ENCODE measurements at places on chromosomes 5 and 9.

- DNase-seq, result no peak
Measured at GRCh38 chr9:111030492-111030891, 7.8 kb downstream of the LPAR1 start.

- DNase-seq, result no peak
Measured at GRCh38 chr9:2154731-2155130, 139.6 kb downstream of the SMARCA2 start.

DNA sequence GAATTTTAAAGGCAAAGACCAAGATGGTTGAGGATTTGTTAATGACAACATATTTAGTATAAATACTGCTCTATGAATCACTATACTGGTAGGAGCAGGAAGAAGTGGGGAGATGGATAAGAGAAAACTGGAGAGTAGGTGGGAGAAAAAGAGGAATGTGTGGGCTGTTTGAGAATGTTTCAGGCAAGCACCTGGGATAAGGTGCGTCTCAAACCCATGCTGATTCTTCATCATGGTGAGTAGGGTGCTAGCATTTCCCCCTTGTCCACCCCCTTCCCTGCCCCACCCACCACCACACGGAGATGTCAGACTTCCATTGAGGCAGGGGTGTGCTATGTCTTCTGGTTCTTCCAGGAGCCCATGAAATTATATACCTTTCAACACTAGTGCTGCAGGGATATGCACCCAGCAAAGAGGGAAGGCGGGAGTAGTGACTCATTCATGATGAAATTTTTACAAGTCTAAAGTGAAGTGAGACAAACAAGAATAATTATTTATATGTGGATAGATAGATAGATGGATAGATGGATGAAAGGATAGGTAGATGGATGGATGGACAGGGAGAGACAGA is 54.3 kb downstream of the MTX3 start:
- DNase-seq, result no peak

DNA sequence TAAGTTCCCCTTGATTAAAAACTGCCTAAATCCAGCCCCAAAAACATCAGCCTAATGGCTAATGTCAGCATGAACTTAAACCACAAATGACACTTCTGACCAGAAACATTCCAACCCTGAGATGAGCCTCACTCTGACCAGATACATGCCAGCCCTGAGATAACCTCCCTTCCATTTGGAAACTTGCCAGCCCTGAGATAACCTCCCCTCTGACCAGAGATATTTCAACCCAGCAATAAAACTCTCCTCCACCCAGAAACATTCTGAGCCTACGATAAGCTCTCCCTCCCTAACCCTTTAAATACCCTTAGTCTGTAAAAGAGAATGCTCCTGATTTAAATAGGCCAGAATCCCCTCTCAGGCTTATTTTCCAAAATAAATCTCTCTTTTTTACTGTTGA is 1035.7 kb upstream of the NUDT12 start:
- no peak for DNase-seq
